NCI-H510A treated with DMSO at 0.1 percent for 48 hours (cell line): ENCODE measurements at places on chromosomes 11 and 22.

GRCh38 chr11:62428871-62429560 is 10.2 kb downstream of the SCGB1A1 start:
- no peak for DNase-seq

- peak; percentile 94 for DNase-seq
Observed at GRCh38 chr11:128172046-128172878, 415.1 kb downstream of the ETS1 start.

GRCh38 chr22:47437110-47437509 is 674.7 kb downstream of the TBC1D22A start:
- no peak for DNase-seq

- DNase-seq: no peak
Observed at GRCh38 chr22:23130697-23131096, 11.1 kb downstream of the RSPH14 start.

- DNase-seq: no peak
Observed at GRCh38 chr11:2306452-2306823, 4.6 kb downstream of the TSPAN32 start.

GRCh38 chr22:45237065-45237990 is 3.4 kb downstream of the KIAA0930 start:
- peak; percentile 73 for DNase-seq

- DNase-seq: no peak
Observed at GRCh38 chr11:112931703-112932102, 29.5 kb upstream of the NCAM1 start.

- DNase-seq: no peak
Observed at GRCh38 chr11:6735306-6735705, 36.5 kb downstream of the OR2AG2 start.

DNA sequence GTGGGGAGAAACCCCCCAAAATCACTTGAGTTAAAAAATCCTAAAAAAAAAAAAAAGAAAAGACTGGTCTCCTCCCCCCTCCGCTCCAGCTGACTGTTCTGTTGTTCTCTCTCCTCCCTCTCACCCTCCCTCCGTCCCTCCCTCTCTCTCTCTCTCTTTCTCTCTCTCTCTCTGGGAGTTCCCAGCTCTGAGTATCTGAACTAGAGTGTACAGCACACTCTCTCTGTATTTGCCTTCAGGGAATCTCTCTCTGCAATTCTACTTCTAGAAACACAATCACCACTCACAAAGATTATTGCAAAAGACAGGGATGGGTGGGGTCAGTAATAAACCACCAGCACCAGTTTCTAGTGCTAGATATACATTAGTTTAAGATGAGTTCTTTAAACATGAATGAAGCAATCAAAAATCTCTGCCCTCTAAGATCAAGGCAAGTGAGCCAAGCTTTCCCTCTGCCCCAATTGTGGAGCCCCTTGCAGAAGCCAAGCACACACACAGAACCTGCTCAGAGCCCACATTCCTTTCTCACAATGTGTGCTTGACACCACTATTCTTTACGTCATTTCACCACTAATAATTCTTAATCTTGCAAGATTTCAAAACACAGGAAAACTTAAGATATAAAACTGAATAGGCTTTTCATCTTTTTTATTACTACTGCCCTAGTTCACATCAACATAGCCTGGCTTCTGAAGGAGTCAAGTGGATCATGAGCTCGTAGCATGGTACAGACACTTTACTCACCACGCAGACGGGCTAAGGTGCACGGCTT is 133.5 kb downstream of the RBFOX2 start:
- peak; percentile 7 for DNase-seq

GRCh38 chr11:26782220-26782965 is 60.5 kb upstream of the SLC5A12 start:
- no peak for DNase-seq
